Naive thymus-derived CD4-positive, alpha-beta T cell (primary cell): ENCODE measurements at places on chromosomes 1 and 21. TPM values are rescaled to one million over a fixed set of nuclear protein-coding genes. Genes with fewer than 3 reads are reported as not detected.

The OR2L2 gene
- total RNA-seq, result 0.64 TPM

The GBP6 gene
- 0.24 TPM for total RNA-seq

The MARK1 gene
- not detected for total RNA-seq

The GART gene
- 71.9 TPM for total RNA-seq

The DNALI1 gene
- total RNA-seq, result not detected

- DNase-seq, result no peak
Measured at GRCh38 chr1:53691326-53691725, 47.6 kb downstream of the GLIS1 start.

DNA sequence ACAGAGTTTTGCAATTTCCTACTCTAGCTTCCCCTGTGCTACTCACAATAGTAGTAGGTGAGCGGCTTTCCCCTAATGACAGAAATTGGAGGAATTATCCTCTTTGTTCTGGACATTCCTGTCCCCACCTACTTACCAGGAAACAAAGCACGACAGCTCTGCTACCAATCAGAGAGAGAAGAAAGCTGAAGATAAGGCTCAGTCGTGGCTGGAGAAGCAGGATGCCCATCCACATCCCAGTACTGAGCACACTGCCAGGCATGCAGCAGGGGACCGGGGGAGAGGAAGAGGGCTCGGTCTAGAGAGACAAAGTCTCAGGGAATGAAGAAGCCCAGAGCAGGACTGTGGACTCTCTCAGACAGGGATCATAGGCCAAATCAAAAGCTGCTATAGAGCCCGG is 134.1 kb upstream of the KRTAP19-8 start:
- DNase-seq, result no peak

The CFAP74 gene
- not detected in 2 replicates for total RNA-seq

GRCh38 chr1:143652187-143652586 is 319.6 kb downstream of the FAM72C start:
- DNase-seq, result no peak

The COL16A1 gene
- not detected for total RNA-seq

The ANGPTL3 gene
- not detected for total RNA-seq

The MAD2L2 gene
- total RNA-seq, result 30.1 TPM
